ENCODE measurements at places on chromosomes 3 and 15.

DNA sequence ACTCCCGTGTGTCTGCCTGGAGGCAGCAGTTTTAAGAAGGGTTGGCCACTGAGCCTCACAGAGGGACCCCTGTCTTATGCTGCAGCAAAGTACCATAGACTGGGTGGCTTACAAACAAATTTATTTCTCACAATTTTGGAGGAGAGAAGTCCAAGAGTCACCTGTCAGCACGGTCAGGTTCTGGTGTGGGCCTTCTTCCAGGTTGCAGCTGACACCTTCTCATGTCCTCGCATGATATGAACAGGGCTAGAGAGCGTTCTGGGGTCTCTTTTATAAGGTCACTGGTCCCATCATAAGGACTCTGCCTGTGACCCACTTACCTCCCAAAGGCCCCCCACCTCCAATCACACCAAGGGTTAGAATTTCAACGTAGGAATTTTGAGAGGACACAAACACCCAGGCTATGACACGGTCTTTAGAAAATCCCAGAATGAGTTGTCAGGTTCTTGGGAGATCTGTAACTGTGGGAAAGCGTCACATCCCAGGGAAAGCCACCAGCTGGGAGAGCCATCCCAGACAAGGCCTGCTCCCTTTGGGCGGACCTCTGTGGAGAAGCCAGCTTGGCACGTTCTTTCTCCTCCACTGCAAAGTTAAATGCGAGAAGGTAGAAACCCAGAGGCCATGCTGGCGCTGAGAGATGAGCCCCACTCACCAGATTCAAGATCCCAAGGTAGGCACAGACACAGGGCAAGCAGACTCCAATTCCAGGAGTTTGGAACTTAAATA, at the start of gene FBXW12:
FBXW12 (plus strand) TSS at position 569 of the 726 bp plus-strand sequence. CDS start 549 bp downstream, outside the sequence.
- no peak for DNase-seq

DNA sequence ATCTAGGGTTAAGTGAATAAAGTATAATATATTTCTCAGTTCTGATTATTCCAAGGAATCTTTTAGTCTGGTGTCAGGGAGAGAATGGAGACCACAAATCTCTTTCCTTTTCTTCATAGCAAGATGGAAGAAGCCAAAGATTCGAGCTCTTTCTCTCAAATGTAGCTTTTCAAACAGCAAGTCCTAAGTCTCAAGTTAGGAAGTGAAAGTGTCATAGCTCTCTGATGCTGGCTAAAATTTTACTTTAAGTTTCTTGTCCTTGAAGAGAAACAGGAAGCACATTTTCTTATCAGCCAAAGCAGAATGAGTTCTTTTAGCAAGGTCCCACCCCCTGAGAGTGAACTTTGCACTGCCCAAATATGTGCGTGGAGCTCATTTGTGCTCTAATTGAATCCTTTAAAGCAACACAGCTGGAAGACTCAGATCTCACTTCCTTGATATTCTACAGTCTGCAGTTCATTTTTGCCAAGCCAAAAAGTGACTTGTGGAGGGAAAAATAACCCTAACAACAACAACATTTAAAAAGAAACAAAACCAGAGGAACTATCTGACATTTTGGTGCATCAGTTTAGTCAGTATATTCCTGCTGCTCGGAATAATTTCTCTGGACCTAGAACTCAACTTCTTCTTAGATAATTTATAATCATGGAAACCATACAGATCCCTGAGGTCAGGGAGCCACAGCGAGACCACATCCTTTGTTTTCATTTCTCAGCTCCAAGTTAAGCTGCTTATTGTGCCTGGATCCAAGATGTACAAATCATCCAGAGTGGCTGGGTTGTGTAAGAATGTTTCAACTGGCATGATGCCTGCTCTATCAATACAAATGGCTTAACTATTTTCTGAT, 238.7 kb upstream of the P2RY1 start:
- no peak for DNase-seq

GRCh38 chr15:34233614-34234013, 8.8 kb downstream of the EMC4 start:
- DNase-seq: no peak

DNA sequence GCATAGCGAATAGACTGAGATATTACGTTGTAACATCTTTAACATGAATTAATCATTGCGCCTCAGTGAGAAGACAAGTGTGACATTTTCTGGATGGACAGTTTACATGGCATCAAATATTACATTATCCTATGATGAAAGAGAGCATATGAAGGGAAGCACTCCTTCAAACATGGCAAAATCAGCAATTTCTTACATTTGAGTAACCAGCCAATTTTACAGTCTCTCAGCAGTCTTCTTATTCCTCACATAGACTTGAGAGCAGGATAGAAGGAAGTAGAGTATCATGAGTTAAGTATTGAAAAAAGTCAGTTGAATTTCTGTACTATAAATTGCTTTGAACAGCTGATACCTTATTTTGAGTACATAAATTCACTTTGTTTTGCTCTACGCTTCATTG, 38.9 kb downstream of the FANCI start:
- no peak for DNase-seq

DNA sequence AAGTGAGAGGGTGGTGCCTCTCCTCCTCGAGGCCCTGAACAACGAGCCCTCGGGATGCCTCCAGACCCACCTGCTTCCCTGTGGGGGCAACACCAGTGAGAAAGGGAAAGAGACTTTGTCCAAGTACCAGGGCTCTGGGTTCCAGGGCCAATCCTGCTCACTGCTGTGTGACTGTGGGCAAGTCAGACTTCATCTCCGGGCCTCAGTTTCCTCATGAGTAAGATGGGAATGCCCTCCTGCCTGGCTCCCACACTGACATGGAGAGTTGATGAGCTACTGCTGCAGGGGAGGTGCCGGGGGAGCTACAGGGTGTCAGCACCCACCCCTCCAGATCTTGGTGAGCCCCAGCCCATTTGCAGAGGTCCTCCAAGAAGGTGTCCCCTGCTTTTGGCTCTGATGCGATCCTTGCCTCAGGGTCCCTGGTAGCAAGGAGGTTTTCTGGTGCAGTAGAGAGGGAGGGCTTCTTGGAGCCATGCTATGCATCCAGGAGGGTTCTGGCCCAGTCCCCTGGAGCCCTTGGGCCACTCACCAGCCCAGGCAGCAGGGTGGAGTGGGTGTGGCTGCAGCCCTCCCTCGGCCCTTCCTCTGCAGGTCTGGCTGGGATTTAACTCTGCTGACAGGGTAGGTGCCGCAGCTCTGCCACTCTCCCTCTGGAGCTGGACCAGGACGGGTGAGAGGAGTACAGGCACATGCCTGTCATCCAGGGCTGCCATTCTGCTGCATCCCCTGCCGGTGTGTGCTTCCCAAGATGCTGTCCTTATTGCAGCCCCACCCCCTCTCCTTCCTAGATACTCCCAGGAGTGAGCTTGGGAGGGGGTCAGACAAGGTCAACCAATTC, 26.9 kb downstream of the LOXL1 start:
- no peak for DNase-seq

GRCh38 chr3:194503081-194503531, 16.3 kb upstream of the ATP13A3 start:
- no peak for DNase-seq

- DNase-seq: no peak
Measured at GRCh38 chr3:133756716-133757694, 10.8 kb downstream of the TF start.

GRCh38 chr3:184579513-184579912, 17.9 kb downstream of the EPHB3 start:
- DNase-seq: no peak

GRCh38 chr3:6119367-6119766, 741.5 kb upstream of the GRM7 start:
- no peak for DNase-seq

DNA sequence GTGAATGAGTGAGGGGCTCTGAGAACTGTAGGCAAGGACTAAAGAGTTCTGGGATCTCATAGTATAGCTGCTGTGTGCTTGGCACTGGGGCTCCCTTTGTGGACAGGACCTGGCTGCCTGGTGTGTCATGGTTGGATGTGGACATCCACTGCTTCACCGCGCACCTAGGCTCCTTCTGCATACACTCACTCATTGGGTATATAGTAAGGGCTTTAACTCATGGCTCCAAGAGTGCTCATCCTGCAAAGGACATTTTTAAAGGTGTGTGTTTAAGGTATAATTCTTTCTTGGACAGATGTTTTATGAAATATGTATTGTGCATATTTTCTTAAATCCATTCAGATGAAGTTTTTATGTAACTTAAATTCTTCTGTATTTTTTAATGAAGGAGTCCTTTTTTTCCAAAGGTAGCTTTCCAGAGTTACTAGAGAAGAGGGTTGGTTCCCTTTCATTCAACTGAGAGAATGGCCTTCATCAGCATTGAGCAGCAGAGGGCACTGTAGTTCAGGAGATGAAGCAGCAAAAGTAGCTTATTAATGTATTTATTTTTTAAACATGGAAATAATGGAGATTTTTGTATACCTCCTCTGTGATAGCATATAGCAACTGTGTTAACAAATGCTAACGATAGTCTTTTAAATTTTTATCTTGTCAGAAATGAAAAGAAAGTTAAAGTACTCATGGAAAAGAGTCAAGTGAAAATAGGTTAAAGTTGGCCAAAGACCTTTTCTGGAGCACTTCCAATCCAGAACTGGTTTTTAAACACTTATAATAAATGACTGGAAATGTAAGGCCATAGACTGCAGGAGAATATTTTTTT, 25.2 kb downstream of the OXNAD1 start:
- DNase-seq: no peak

DNA sequence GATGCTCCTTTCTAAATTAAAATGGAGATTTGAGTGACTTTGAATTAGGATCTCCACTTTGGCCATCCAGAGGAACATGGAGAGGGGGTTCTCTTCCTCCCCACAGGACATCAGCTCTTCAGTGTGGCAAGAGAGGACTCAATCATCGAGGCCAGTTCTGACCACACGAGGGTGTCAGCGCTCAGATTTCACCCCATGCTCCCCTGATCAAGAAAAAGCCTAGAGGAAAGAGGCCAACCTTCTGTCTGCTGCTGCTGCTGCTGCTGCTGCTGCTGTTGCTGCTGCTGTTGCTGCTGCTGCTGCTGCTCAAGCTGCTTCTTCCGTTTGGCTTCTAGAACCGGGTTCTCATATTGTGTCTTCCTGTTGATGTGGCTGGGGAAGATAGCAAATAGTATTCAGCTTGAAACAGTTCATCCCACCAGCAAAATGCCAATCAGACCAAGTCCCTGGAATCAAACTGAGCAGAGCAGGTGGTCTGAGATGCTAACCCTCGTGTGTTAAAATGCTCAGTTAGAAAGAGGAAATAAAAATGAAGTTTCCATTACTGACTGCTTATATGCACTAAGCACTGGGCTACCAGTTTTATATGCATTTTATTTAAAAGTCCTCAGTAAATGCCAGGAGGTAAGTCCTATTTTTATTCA, 599.0 kb downstream of the MAGI1 start:
- no peak for DNase-seq

GRCh38 chr3:134337071-134337482, 37.2 kb downstream of the AMOTL2 start:
- no peak for DNase-seq

DNA sequence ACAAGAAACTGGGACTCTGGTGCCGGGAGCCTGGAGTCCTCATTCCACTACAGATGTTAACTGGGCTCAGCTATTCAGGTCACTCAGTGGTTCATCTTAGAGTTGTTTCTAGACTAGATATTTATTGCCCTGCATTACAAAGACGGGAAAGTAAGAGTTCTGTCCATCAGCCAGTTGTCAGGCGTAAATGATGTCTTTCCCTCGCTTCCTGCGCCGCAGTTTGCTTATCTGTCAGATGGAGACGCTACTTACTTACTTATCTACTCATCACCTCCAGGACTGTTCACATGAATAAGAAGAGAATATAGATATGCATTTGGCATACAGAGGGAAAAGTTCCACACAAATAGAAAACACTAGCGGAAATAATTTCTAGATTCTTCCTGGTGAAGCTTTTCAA, 47.8 kb upstream of the CGNL1 start:
- no peak for DNase-seq

GRCh38 chr15:100686725-100687473, 84.5 kb downstream of the ASB7 start:
- no peak for DNase-seq

DNA sequence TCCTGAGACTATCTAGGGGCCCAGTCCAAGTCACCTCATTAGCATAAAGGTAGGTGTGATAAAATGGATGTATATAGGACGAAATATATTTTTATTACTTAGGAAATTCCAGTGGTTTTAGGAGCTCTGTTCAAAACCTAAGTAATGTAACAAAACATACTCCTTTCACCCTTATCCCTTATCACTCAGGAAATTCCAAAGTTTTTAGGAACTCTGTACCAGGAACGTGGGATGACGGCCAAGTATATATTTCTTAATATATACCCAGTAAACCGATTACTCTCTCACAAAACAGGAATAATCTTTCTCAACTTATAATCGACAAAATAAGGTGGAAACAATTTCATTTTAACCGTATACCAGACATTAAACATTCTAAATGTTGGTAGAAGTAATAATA, 195.7 kb downstream of the ZPLD1 start:
- DNase-seq: no peak

DNA sequence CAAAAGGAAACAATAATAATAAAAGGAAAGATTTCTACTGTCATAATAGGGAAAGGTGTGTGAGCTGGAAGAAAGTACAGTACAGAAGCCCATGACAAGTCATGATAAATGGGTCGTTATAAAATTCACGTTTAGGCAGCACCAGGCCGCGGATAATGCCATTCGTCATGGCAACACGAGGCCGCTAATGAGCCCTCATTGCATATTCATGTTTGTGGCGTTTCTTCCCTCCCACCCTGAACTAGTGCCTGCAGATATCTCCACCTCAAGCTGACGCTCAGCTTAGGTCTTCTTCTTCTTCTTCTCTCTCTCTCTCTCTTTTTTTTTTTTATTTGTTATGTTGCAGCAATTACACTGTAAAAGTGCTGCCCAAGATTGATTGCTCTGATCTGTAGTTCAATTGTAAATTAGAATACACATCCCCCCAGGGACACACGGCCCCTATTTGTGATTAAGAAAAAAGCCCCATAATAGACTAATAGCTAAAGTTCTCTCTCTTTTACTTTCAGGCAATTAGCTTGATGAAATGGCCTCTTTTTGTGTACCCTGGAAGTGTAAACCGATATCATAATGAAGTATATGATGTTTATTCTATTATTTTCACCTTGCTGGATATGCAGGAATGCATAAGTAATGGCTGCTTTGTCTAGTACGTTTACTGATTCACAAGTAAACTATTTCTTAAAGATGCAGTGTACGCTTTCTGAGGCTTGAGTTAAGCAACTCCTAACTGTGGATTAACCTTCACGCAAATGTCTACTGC, 61.9 kb upstream of the NR2F2 start:
- DNase-seq: no peak

DNA sequence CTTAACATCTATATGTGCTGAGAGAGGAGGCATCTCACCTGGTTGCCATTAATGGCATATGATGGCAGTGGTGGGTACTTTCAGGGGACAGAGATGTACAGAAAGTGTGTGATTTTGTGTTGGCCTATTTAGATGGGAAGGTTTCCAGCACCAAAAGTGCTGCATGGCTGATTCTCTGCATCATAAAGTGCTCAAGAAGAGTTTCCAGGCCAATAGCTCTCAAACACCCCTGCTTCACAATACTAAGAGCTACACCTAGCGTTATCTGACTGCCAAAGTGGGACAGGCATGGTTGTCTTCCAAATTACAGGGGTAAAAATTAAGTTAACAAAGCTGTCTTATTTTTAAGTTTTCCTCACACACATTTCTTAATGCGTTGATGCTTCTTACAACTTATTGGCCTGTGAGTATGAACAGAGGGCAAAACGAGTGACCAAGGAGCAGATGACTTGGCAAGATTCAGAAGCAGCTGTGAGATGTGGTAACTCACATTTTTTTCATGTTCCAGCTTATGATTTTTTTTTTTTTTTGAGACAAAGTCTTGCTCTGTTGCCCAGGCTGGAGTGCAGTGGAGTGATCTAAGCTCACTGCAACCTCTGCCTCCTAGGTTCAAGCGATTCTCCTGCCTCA, 41.4 kb upstream of the VEPH1 start:
- DNase-seq: no peak
